ENCODE measurements at places on chromosomes 7 and 10.

- no peak for DNase-seq
Measured at GRCh38 chr7:106344861-106345260, 60.1 kb upstream of the NAMPT start.

- DNase-seq = no peak
Measured at GRCh38 chr10:95445223-95445836, 115.8 kb downstream of the SORBS1 start.

- DNase-seq = no peak
Measured at GRCh38 chr7:40545739-40546138, 410.9 kb downstream of the SUGCT start.

GRCh38 chr10:11232222-11232961, 214.7 kb downstream of the CELF2 start:
- no peak for DNase-seq

- DNase-seq = no peak
Measured at GRCh38 chr10:61897671-61898434, 3.6 kb upstream of the ARID5B start.

- DNase-seq = no peak
Measured at GRCh38 chr7:156106107-156106426, 293.8 kb upstream of the SHH start.

GRCh38 chr10:77350134-77350533, 287.5 kb downstream of the KCNMA1 start:
- DNase-seq = no peak

- no peak for DNase-seq
Measured at GRCh38 chr10:91511549-91512330, 101.6 kb downstream of the HECTD2 start.

GRCh38 chr7:30434140-30434799, 44.3 kb downstream of the NOD1 start:
- no peak for DNase-seq

- DNase-seq = no peak
Measured at GRCh38 chr7:46707973-46708372, 786.9 kb upstream of the IGFBP3 start.

- DNase-seq = no peak
Measured at GRCh38 chr10:10804998-10805740, 212.5 kb upstream of the CELF2 start.

- DNase-seq = no peak
Measured at GRCh38 chr10:117734731-117735405, 192.3 kb downstream of the EMX2 start.

DNA sequence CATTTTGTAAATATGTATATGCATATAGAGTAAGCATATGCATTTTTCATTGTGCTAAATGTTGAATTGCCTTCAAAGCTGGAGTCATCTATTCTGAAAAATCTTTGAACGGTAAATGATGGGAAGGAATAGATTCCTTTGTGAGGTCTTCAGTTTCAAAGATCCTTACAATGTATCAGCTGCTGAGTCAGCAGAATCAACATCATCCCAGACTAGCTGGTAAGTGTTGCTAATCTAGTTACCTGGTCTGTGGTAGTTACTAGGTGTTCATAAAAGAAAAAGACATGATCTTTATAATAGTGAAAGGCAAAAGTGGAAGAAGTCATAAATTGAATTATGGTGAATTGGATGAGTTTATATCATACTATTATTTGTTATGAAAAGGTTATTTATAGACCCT, 10.6 kb upstream of the STAM start:
- DNase-seq = no peak

DNA sequence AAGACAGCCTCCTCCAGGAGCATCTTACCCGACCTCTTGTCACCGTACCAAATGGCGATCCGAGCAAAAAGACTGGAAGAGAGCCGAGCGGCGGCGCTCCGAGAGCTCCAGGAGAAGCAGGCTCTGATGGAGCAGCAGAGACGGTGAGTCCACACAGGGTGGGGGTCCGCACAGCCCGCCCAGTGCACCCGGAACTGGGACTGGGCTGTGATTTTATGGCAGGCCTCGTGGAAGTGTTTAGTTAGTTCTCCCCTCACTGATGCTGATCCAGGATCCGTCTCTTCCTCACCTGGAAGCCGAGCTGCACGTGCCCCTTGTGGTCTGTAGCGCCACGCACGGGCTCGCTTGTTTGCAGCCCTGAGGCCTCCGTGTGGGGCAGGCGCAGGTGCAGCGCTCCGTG, 19.6 kb downstream of the LRRC27 start:
- DNase-seq = no peak

GRCh38 chr7:1531979-1532455, 1.5 kb downstream of the MAFK start:
- no peak for DNase-seq

- DNase-seq = no peak
Measured at GRCh38 chr10:104321725-104322415, 16.4 kb downstream of the ITPRIP start.

GRCh38 chr7:4209126-4209525, 473.0 kb upstream of the FOXK1 start:
- no peak for DNase-seq

DNA sequence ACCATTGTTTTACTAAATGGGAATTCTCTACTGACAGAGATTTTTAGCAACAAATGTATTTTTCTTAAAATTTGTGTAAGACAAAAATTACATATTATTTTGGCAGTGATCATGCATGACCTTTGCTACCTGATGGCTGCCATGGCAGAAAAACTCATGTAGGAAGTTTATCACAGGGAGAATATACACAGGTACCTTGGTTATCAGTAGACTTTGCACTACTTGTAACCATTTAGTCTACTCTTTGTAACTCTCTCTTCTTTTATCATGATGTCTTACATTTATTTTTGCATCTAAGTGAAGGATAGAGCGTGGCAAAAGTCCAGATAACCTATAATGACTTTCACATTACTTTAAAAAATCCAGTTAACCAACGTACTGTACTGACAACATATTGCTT, 34.1 kb downstream of the REEP3 start:
- no peak for DNase-seq

GRCh38 chr7:133611955-133612354, 359.1 kb downstream of the EXOC4 start:
- no peak for DNase-seq

GRCh38 chr10:108388706-108389105, 1224.2 kb upstream of the SORCS1 start:
- DNase-seq = no peak

DNA sequence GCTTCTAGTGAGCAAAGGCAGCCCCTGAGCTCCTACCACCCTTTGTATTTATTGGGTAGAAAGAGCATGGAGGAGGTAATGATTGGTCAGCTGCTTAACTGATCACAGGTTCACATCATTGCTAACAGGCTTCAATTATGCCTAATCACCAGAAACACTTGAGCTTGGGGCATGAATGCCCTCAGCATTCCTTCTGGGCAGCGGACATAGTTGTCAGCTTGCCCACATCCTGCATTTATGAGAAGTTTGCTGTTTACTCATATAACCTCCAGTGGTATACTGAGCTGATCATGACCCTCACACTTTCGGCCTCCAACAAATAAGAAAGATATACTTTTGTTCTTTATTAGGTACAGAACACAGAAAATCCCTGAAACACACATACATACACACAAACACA, 140.3 kb upstream of the ODAD2 start:
- no peak for DNase-seq

- DNase-seq = no peak
Measured at GRCh38 chr10:131187274-131187673, 124.2 kb downstream of the TCERG1L start.

GRCh38 chr7:139656387-139656786, 121.4 kb downstream of the HIPK2 start:
- no peak for DNase-seq

- no peak for DNase-seq
Measured at GRCh38 chr10:34768261-34768971, 46.7 kb downstream of the PARD3 start.

GRCh38 chr10:99124376-99124775, 111.3 kb downstream of the HPSE2 start:
- no peak for DNase-seq

DNA sequence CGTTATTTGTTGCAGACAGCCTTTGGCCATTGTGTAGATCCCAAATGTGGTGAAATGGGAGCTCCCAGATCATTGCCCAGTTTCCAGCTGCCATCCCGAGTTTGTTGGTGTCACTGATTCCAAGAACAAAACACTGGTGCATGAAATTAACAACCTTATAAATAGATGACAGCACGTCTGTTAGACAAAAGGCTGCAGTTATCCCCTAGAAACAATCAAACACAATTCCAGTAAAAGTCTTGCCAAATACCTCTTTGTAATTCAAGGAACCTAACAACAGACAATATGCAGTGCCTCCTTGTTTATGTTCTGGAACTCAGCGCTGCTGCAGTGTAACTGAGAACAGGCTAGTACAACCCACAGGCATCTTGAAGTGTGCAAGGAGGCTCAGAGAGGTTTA, 404.5 kb downstream of the PAXIP1 start:
- DNase-seq = no peak

DNA sequence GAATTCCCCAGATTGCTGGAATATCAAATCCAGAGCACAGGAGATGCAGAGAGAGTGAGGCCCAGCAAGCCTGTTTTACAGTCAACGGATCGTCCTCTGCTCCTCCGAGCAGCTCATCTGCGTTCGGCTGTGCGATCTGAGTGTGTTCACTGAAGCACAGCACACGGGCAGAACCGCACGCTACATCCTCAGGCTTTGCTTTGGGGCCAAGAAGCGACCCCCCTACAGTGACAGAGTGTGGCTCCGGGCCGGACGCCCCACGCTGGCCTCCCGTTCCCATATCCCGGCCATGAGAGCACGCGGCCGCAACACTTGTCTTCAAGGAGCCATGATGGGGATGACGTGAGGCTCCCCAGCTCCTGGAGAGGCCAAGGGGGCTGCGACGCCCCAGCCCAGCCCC, 431.4 kb downstream of the DNAJB6 start:
- no peak for DNase-seq

DNA sequence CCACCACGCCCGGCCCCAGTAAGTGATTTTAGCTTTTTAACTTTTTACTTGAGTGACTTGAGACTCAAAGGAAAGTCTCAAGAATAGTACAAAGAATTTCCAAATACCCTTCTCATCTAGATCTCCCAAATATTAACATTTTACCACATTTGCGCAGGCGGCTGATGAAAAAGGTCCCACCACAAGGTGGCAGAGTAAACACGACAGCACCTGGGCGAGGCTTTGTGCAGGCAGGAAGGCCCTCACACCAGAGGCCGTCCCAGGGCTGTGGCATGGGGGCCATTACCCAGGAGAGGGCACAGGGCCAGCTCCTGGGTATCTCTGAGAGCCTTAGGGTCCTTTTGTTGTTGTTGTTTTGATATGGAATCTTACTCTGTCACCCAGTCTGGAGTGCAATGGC, 50.0 kb upstream of the WIPI2 start:
- DNase-seq = peak; percentile 16

DNA sequence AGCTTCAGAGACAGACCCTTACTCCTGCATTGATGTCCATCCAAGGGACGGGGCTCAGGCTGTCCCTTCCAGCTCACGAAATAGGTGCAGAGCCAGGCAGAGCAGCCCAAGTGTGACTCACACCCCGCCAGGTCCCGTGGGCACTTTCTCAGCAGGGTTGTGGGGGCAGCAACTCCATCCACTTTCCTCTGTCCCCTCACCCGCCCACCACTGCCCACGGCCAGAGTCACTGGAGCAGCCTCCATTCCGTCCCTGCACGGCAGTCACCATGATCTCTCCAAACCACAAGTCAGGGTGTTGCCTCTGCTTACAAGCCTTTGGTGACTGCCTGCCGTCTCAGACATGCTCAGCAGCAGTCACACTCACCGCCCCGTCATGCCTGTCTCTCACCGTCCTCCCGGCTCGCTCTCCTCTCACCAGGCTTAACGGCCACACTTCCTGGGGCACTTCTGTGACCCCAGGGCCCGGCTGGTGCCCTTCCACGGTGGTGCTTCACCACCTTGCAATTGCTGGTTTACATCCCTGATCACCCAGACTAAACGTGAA, 39.3 kb downstream of the CALML3 start:
- peak; percentile 37 for DNase-seq

DNA sequence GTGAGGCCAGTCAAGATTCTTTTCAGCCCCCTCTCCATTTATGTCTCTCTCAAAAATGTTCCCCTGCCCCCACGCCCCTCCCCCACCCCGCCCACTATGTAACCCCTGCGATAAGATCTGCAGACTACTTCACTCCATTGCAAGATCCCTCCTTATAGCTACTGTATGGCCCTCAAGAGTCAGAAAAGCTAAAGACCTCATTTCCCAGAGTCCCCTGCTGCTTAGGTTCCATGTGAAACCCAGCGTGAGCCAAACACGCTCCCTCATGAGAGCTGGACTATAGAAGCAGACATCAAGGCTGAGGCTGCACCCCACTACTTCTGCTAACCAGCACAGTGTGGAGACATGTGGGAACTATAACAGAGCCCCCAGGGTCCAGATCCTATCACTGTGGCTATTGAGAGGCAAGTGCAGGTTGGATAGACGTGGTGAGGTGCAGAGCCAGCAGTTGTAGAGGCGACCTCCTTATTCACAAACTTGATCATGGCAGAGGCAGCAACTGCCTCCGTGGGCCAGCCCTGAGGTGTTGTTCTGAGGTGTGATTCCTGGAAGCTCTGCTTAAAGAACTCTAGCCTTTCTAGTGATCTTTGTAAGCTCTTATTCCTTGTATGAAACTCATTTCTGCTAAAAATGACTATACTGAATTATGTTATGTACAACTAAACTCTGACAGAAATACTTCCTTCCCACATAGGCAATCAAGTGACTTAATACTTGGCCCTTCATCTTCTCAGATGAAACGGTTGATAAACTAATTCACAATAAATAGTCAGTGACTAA, 117.0 kb upstream of the ARID5B start:
- no peak for DNase-seq

DNA sequence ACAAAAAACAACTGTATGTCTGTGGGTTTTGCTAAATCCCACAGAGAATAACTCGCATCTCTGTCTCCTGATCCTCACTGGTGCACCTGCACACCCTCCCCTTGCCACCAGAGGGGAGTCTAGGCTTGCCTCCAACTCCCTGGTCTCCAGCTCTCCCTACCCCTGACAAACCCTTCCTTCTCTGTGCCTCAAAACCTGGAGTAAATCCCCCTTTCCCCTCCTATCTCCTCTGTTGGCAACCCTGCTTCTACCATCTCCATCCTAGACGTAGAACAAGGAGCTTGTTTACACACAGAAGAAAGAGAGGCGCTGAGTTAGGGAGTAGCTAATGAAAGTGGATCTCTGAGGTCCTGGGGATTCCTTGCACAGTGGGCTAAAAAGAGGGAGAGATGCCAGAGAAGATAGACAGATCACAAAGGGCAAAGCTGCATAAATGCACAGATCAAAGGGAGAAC, 6.0 kb downstream of the MBLAC1 start:
- peak; percentile 51 for DNase-seq

DNA sequence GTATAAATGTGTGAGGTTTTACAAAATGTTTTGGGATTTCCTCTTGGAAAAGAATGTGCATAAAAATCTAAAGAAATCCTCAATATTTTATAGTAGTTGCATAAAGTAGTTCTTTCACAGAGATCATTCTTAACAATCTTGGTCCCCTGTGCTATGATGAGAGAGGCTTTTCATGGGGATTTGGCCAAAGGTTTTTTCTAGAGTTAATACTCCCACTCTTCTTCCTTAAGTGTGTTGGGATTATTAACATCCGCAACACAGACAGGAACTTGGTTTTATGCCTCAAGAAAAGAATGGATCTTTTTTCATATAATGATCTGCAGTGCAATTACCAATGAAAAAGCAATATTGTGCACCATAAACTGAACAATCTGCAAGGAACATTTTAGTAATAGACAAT, 71.5 kb downstream of the AGMO start:
- no peak for DNase-seq
